Type B pancreatic cell (in vitro differentiated cells): ENCODE measurements at places on chromosomes 5 and 9.

DNA sequence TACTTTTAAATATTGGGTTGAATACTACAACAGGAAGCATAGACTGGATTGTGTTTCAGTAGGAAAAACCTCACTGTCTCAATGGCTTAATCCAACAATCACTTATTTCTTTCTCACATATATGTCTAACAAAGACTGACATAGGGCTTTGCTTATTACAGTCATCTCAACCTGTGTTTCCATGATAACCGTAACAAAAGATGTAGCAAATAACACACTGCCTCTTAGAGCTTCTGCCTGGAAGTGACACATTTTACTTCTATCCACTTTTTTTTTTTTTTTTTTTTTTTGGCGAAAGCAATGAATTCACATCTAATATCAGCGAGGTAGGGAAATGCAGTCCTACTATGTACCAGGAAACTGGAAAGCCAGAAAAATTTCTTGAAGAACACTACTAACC is 204.9 kb upstream of the CDKN2B start:
- peaks cover 2% of the 10 kb centered on the region for H3K4me1 ChIP-seq
- H3K36me3 ChIP-seq = no peaks in the 10 kb centered on the region
- H3K4me3 ChIP-seq = no peak overlapping the region
- H3K27me3 ChIP-seq = peaks cover 5% of the 10 kb centered on the region
- DNase-seq = no peak

DNA sequence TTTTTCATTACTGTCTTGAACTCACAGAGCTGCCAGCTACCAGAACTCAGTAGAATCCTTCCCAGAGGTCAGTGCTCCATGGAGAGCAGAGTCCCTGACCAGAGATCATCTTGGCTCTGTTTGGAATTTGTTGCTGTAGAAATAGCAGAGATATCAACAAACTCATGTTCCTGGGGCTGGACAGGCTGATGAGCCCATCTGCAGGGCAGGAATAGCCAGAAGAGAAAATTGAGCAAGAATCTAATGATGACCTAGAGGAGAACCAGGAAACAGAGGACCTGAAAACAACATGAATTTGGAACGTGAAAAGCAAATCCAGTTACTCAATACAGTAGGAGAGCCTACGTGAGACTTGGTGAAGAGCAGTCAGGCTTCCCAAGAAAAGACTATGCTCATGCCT is 437.8 kb downstream of the PLK2 start:
- H3K27ac ChIP-seq = peak overlapping the region; percentile 68
- H3K36me3 ChIP-seq = no peaks in the 10 kb centered on the region
- H3K27me3 ChIP-seq = no peaks in the 10 kb centered on the region
- H3K4me3 ChIP-seq = no peak overlapping the region

GRCh38 chr5:33041586-33041985 is 330.5 kb downstream of the NPR3 start:
- no peaks in the 10 kb centered on the region for H3K36me3 ChIP-seq
- no peak for DNase-seq
- no peak overlapping the region for H3K4me3 ChIP-seq
- H3K4me1 ChIP-seq = peaks cover 5% of the 10 kb centered on the region

DNA sequence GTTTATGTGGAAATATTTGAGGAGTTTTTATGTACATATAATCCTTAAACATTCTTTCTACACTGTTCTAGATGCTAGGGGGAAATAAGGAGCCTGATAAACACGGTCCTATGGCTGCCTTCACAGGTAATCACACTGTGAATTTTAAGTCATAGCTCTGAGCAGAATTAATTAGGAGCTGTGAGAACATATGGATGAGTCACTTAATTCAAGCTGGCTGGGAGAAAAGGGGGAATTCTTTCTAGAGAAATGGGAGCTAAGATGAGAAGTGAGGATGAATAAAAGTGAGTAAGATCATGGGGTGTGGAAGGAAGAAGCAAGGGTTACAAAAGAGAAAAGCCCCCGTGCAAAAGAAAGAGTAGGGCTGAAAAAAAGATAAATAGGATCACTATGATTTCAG is 290.8 kb downstream of the DNAH5 start:
- no peaks in the 10 kb centered on the region for H3K36me3 ChIP-seq
- H3K27ac ChIP-seq = no peak overlapping the region
- H3K4me1 ChIP-seq = no peaks in the 10 kb centered on the region

DNA sequence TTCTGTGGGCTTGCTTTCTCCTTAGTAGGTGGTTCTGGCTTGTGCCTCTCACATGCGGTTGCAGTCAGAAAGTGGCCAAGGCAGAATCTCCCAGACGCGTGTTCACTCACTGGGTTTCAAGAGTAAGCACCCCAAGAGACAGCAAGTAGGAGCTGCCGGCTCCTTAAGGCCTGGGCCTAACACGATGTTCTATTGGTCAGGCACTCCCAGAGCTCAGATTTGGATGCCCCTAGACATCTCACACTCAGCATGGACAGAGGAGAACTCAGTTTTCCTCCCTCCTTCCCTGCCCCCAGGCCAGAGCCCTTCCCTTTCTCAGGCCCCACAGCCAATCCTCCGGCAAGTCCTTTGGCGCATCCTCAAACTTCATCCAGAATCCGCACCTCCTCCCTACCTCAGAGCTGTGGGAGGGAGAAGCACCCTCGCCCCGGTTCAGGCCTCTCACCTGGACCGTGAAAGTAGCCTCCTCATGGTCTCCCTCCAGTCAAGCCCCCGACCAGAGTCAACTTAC is 6.5 kb upstream of the CARD19 start:
- H3K27me3 ChIP-seq = no peaks in the 10 kb centered on the region
- no peak for DNase-seq
- no peak overlapping the region for H3K4me3 ChIP-seq
- no peak overlapping the region for H3K27ac ChIP-seq
- H3K4me1 ChIP-seq = peaks cover 37% of the 10 kb centered on the region

- H3K36me3 ChIP-seq = no peaks in the 10 kb centered on the region
- DNase-seq = no peak
- no peaks in the 10 kb centered on the region for H3K4me1 ChIP-seq
These were observed 29.2 kb upstream of the IL31RA start for GRCh38 chr5:55821731-55822512.

GRCh38 chr9:113289091-113289490 is 13.6 kb downstream of the PRPF4 start:
- H3K27ac ChIP-seq = no peak overlapping the region
- no peak for DNase-seq
- H3K36me3 ChIP-seq = peaks cover 25% of the 10 kb centered on the region
- H3K4me1 ChIP-seq = no peaks in the 10 kb centered on the region

DNA sequence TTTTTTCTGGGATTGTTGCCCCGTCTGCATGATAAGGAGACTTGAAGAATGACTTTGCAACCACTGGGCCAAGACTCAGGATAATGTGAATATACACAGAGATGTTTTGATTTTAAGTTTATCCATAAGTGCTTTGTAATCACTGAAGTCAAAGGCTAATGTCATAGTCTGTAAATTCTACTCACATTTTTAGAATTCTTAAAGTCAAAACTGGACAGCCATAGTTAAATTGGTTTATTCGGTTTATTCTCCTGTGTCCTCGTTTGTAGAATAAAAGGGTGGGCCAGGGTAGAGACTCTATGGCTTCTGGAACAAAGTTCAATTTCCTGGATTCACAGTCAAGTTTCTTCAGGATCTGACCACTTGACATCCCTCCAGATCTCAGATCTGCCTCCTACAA is 327.7 kb upstream of the TNC start:
- H3K4me3 ChIP-seq = no peak overlapping the region
- H3K4me1 ChIP-seq = peaks cover 18% of the 10 kb centered on the region
- no peak for DNase-seq
- H3K36me3 ChIP-seq = no peaks in the 10 kb centered on the region

DNA sequence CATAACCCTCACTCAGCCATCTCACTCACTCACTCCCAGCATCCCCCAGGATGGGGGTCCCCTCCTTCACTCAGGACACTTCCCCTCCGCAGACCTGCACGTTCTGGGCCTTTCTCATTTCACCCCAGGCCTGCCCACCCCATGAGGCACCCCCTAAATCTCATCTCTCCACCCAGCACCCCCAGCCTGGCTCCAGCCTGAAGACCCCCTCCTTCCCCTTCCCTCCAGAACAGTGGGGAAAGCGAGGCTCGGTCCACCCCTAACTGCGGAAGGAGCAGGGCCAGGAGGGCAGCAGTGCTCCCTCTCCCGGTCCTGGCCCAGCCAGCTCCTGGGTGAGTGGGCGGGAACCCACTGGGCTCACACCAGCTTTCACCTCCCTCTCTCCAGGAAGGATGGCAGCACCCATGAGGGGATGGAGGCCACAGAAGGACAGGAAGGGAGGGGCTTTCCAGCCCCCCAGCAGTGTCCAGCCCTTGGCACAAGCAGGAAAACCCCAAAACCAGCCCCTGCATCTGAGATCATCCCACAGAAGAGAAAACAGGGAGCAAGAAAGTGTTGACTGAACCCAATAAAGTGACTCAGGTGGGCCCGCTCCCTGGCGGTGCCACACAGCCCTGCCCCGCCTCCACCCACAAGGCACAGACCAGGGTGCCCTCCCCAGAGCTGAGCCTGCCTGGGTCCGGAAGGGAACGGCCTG is 55.0 kb downstream of the LRSAM1 start:
- peaks cover 3% of the 10 kb centered on the region for H3K36me3 ChIP-seq
- no peak overlapping the region for H3K27ac ChIP-seq
- no peak overlapping the region for H3K4me3 ChIP-seq
- no peak for DNase-seq
- H3K27me3 ChIP-seq = no peaks in the 10 kb centered on the region

GRCh38 chr5:154421868-154422267 is 23.9 kb upstream of the SAP30L start:
- H3K27ac ChIP-seq = no peak overlapping the region
- peaks cover 16% of the 10 kb centered on the region for H3K36me3 ChIP-seq
- no peak for DNase-seq
- no peaks in the 10 kb centered on the region for H3K4me1 ChIP-seq
- no peaks in the 10 kb centered on the region for H3K27me3 ChIP-seq
- H3K4me3 ChIP-seq = no peak overlapping the region

DNA sequence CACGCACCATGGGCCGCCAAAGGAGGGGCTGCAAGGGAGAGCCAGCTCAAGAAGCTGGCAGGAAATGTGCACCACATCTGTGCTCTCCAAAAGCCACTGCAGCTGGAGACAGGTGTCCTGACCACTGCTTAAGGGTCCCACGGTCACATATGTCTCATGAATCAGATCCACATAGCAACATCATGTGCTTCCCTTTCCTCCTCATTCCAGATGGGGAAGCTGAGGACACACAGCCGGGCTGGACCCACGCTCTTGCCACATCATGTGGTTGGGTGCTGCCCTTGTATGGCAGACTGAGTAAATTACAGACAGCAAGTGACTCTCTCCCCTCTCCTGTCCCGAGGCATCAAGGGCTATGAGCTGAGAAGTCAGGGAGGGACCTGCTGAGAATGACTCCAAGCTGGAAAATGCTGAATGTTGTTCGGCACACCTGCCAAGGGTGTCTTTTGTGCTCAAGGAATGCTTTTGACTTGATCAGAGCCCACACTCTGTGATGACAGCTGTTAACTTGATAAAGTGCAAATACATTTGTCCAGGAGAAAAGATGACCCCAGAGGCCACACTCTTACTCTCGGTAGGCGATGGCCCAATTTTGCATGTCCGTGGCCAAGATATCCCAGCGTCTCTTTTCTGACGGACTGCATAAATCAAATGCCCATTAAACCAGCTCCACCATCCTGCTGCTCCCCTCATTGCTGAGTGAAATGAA is 58.2 kb downstream of the NSUN2 start:
- peaks cover 39% of the 10 kb centered on the region for H3K27me3 ChIP-seq
- H3K4me3 ChIP-seq = no peak overlapping the region
- H3K36me3 ChIP-seq = no peaks in the 10 kb centered on the region
- no peak overlapping the region for H3K27ac ChIP-seq

DNA sequence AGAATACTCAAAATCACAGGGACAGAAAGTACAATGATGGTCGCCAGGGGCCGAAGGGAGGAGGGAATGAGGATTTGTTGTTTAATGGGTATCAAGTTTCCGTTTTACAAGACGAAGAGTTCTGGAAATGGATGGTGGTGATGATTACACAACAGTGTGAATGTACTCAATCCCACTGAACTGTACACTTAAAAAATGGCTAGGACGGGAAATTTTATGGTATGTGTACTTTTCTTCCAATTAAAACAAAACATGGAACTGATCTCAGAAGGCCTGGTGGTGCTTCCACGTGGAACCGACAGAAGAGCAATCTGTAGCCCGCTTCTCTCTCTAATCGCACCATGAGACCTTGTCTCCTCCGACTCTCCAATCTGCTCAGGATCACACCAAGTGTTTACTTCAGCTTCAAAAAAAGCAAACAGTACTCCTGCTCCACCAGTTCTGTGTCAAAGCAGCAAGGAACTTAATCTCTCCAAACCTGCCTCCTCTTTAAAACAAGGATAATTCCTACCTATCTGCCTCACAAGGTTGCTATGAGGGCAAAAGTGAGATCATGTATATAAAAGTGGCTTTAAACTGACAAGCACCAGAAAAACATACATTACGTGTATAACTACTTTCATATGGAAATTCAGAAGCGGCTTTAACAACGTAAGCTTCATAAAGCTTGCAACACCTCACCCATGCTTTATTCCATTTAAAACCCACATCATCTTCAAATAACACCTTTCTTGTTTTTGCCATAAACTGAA is 2.1 kb downstream of the ECPAS start:
- peak overlapping the region; percentile 87 for H3K4me3 ChIP-seq
- no peaks in the 10 kb centered on the region for H3K27me3 ChIP-seq
- no peak for DNase-seq
- peaks cover 4% of the 10 kb centered on the region for H3K36me3 ChIP-seq

GRCh38 chr5:151574444-151574996 is 16.6 kb downstream of the FAT2 start:
- no peak for DNase-seq
- no peak overlapping the region for H3K27ac ChIP-seq
- H3K27me3 ChIP-seq = peaks cover 3% of the 10 kb centered on the region
- H3K36me3 ChIP-seq = no peaks in the 10 kb centered on the region
- no peak overlapping the region for H3K4me3 ChIP-seq

DNA sequence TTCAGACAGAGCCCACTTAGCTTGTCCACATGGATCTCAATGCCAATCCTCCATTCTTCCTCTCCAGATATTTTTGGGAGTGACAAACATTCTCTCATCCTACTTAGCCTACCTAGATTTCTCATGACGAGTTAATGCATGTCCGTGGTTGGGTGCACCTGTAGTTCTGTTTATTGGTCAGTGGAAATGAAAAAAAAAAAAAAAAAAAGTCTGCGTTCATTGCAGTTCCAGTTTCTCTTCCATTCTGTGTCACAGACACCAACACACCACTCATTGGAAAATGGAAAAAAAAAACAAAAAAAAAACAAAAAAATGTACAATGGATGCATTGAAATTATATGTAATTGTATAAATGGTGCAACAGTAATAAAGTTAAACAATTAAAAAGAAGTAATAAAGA is 59.0 kb downstream of the BASP1 start:
- no peak overlapping the region for H3K4me3 ChIP-seq
- peaks cover 4% of the 10 kb centered on the region for H3K4me1 ChIP-seq
- no peak for DNase-seq
- H3K36me3 ChIP-seq = peaks cover 28% of the 10 kb centered on the region
- no peaks in the 10 kb centered on the region for H3K27me3 ChIP-seq

GRCh38 chr5:168291342-168291963 is at the start of gene WWC1:
TSS of gene WWC1 (plus strand) at chr5:168291645. CDS start at chr5:168292153, 508 bp downstream.
- H3K4me3 ChIP-seq = peak within 1 kb of the TSS; percentile 91
- DNase-seq = peak; percentile 88
- H3K4me1 ChIP-seq = peaks cover 52% of the 10 kb centered on the region

DNA sequence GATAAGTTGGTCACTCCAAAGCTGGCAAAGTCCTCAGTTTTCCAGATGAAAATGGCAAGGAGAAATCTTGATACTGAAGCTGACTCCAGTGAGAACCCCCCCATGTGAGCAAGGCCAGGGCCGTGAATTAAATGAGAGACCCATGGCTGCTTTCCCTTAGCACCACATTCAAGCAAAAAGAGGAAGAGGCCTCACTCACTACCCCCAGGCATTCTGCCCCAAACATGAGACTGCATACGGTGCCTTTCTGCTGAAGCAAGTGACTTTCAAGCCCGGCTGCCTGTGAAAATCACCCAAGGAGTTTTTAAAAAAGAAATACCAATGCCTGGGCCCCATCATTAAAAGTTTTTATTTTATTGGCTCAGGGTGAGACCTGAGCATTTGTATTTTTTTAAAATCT is 66.9 kb downstream of the TMEM252 start:
- H3K27ac ChIP-seq = no peak overlapping the region
- H3K4me3 ChIP-seq = no peak overlapping the region
- H3K36me3 ChIP-seq = no peaks in the 10 kb centered on the region
